H4 (cell line): ENCODE measurements at places on chromosomes 13 and 19.

DNA sequence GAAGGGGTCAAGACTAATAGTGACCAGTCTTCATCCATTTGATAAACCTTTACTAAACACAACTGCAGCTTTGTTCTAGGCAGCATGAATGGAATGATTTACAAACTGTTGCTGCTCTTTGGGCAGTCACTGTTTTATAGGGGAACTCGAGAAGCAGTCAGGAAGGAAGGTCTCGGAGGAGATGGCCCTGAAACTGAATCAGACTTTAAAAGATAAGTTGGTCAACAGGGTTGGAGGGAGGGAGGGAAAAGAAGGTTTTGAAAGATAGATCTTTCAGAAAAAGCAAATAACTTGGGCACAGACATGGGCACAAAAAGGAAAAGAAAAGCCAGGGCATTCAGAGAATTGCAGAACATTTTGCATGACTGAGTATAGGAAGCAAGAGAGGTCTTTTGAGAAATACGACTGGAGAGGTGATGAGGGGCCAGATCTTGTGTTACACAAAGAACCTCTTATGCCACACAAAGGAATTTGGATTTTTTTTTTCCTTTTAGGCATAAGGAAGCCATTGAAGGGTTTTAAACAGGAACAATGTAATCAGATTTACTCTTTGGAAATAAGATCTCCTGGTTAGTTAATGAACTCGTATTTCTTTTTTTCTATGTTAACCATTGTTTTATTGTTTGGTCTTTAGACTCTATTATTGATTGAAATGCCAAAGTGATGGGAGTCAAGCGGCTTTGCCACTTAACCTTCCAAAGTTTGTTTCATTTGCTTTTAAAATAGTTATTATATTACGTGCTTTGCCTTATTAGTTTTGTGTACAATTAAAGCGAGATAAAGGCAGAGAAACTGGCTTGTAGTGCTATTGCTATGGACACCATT lies 37.5 kb upstream of the SACS start:
- DNase-seq, result no peak

GRCh38 chr19:48468772-48469288 lies 339 bp upstream of the CYTH2 start:
- peak; percentile 100 for DNase-seq

GRCh38 chr19:45477713-45478453 lies 10.1 kb downstream of the FOSB start:
- DNase-seq, result no peak

DNA sequence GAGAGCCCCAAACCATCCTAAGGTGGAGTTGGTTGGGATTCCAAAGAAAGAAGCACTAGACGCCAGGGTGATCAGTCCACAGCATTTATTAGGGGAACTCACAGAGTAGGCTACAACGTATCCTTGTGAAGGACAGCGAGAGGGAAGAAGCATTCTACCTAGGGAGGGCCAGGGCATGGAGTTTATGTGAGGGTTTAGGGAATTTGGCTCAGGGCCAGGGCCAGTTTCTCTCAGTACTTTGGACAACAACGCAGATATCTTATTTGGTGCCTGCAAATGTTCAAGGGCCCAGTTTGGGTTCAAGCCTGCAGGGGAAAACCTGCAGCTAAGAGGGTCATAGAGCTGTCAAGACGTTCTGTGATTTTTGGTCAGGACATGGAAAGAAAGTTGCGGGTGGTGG lies 73.9 kb upstream of the GJB6 start:
- DNase-seq, result no peak

DNA sequence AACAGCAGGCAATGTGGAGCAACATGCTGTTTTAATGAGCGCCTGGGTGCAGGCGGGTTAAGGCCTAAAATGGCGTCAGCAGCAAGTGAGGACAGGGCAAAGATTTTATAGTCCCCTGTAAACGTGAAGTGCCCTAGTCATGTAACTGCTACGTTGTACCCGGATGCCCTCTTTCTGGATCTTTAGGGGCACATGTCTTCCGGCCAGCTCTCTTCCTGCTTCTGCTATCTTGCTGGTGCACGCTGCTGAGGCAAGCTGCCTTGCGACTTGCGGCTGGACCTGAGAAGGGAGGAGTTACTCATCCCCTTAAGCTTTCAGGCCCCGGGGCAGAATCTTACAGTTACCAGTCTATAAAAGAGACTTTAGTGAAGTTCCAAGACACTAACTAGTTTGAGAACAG lies 303.6 kb upstream of the DACH1 start:
- no peak for DNase-seq

- no peak for DNase-seq
Measured at GRCh38 chr13:29943686-29944085, 93.3 kb upstream of the UBL3 start.

- peak; percentile 13 for DNase-seq
Measured at GRCh38 chr13:97255515-97256021, 33.4 kb downstream of the MBNL2 start.

DNA sequence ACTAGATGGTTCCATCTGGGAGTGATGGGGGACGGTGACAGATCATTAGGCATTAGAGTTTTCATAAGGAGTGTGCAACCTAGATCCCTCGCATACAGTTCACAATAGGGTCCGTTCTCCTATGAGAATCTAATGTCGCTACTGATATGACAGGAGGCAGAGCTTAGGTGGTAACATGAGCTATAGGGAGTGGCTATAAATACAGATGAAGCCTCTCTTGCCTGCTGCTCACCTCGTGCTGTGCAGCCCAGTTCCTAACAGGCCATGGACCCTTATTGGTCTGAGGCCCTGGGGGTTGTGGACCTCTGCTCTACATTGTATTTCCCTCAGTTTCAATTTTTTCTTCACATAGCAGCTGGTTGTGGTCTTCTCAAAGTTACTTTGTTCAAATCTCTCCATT lies 56.5 kb downstream of the CDK8 start:
- DNase-seq, result no peak
